ENCODE measurements at places on chromosomes 7 and 10.

- no peak for DNase-seq
Measured at GRCh38 chr7:93958216-93958615, 36.7 kb downstream of the GNG11 start.

DNA sequence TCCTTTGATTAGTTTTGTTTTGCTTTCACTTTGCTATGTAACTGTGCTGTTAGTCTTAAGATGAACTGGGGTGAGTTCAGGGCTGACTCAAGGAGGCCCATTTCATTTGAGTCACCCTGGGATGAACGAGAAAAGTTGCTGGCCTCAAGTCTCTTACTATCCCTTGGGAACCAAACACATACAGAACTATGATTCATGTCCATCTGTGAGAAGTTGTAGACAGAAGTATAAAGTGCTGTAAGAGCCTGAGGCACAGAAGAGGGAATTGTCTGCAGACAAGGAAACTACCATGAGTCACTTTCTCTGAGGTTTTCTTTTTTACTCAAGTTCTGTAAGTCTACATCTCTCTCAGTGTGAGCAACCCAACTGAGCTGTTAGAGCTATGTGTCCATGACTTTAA is 179.8 kb upstream of the CSTF2T start:
- no peak for DNase-seq

DNA sequence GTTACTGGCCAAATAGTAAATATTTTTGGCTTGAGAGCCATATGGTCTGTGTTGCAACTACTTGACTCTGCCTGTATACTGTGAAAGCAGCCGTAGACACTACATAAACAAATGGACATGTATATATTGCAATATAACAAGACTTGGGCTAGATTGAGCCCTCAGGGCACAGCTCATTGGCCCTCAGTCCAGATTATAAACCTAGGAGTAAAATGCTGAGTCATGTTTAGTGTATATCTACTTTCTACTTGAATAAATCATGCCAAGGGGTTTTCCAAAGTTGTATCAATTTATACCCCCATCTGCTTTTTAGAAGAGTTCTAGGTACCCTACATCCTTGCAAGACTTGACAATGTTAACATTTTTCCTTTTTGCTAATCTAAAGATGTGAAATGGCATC is 27.4 kb upstream of the POU6F2 start:
- DNase-seq: no peak

DNA sequence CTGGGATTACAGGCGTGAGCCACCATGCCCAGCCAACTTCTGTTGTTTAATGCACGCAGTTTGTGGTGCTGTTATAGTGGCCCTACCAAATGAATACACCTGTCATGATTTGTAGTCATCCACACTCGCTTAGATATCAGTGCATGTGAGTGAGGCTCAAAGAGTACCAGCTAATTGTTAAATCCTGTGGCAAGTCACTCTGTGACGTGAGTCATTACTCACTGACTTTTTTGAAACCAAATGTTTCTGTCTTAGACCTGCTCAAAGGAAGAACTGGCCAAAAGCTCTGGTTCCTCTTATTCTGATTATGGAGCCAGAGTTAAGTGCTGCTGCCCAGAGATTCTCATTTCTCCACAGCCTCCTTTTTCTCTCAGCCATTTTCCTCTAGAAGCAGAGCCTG is 109.4 kb downstream of the PRKAG2 start:
- no peak for DNase-seq

GRCh38 chr10:99430116-99430450 is 341 bp downstream of the GOT1 start:
- DNase-seq: peak; percentile 28

DNA sequence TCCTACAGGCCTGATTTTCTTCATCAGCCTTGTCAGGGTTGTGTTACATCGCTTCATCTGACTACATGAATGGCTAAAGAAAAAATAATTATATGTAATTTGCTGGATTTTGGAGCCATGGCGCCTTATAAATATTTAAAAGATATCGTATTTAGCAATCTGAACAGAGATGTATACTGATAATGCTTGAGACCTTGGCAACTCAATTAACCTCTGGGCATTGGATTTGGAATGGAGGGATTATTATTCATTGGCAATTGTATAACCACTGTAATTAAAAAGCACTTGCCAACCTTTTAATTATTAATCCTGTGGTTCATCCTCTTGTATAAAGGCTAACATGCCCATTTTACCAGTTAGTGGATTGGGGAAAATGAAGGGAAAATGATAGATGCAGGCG is 745.1 kb downstream of the CNTNAP2 start:
- no peak for DNase-seq

GRCh38 chr7:142632271-142633134 is 116.8 kb upstream of the PRSS1 start:
- DNase-seq: peak; percentile 66

DNA sequence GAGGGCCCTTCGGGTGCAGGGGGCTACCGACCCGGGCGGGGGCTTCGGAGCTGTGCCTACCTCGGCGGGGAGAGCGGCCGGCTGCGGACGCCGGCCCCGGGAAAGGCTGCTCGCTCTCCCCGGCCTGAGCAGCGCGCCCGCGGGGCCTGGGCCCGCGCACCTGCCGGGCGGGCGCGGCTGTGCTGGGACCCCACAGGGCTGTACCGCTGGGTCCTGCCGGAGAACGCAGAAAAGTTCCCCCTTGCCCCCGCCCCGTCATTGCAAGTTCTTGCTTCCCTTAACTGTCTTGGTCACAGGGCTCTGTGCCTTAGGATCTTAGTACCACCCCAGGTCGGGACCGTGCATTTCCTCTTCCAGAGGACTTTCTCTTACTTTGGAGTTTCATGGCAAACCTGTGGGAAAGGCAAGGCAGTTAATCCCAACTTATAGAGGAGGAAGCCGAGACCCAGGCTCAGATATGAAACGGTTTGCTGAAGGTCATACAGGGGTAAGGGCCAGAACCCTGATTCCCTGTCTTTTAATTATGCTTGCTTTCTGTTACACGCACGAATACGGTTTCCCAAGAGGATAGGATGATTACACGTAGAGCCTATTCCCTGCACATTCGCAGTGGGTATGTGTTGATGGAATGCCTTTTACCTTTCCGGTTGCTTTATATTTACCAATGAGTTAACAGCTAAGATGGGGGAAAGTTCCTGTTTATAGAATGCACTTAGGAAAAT is 652 bp downstream of the PCGF5 start:
- peak; percentile 20 for DNase-seq

- no peak for DNase-seq
Measured at GRCh38 chr10:20006169-20006870, 190.1 kb downstream of the PLXDC2 start.

GRCh38 chr7:140079121-140079536 is 16.4 kb upstream of the PARP12 start:
- DNase-seq: no peak

DNA sequence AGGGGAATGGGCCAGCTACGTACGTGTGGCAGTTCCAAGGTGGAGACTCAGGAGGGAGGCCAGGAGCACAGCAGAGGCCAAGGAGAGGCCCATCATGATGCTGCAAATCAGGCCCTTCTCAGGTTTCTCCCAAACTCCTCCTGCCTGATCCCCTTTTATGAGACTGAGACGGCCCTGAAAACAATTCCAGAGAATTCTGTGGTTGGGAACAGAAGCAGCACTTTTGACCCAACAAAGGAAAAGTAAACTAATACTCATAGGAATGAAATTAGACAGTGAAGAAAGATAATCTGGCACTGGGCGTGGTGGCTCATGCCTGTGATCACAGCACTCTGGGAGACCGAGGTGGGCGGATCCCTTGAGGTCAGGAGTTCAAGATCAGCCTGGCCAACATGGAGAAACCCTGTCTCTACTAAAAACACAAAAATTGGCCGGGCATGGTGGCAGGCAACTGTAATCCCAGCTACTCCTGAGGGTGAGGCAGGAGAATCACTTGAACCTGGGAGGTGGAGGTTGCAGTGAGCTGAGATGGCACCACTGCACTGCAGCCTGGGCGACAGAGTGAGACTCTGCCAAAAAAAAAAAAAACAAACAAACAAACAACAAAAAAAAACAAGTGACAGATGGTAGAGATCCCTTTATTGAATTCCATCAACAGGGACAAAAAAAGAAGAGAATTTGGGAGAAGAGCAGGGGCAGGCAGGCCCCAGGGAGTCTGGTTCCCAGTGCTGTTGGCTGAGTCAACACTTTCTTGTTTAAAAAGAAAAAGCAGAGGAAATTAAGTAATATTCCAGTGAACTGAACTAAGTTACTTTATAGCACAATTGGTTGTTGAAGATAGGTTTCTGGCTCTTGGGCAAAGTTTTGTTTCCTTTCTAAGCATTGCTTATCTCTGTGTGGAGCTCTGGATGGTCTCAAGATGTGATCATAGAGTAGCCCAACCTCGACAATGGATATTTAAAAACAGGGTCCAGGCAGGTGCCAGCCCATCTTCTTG is at the start of gene CCL26:
TSS of gene CCL26 (minus strand) at position 131 of the 997 bp plus-strand sequence. CDS start at position 96, 35 bp downstream.
- no peak for DNase-seq

DNA sequence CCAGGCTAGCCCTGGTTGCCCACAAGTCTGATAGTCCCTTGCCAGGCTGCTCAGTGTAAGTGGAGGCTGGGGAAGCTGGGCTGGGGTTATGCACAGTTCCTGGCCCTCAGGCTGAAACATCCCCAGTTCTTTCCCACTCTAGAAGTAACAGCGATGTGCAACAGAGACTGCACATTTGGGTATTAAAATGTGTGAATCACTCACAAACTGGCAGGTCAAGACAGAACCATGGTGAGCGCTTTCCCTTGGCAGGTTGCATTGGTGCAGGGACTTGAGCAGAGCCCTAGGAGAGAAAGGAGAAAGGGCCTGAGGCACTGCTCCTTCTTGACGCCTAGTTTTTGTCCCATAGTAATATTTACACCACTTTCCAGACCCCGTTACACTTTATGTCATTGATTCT is 56.1 kb upstream of the SLC35B4 start:
- DNase-seq: no peak

- no peak for DNase-seq
Measured at GRCh38 chr10:102235598-102235920, 5.8 kb downstream of the PITX3 start.

DNA sequence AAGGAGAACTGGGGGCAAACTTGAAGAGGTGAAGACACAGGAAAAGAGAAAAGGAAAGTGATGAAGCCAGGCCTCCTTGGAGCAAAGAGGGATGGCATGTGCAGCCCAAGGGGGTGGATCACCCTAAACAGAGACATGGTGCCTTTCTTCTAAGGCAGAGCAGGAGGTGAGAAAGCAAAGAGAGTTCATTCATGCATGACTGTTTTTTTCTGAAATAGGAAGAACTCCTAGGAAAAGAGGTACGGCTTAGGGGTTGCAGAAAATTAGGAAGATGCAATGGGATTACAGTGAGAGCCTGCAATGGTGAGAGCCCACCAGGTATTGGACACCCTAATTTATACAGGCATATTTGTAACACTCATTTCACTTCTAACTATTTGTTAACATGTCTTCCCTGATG is 15.9 kb downstream of the ITGB1 start:
- DNase-seq: no peak

DNA sequence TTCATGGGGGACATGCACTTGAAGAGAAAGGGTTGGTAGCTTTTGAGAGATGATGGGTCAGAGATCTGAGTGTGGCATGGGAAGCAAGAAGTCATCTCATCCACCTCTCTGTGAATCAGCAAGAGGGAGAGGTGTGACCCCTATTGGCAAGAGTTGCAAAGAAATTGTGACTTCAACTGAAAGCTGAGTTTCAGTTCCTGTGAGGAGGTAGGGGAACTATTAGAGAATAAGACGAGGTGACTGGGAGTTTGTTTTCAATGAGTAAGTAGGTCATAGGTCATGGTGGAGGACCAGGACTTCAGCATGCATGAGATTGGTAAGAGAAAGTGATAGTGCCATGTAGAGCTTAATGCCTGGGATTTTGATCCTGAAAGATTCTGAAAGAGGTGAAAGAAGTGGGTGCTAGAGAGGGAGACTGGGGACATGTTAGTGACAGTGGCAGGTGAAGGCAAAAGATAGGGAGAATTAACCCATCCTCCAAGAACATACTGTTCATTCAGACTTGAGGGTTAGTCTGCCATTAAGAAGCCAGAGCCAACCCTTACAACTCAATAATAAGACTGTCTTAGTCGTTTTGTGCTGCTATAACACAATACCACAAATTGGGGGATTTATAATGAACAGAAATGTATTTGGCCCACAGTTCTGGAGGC is 75.5 kb upstream of the CAPZA2 start:
- no peak for DNase-seq

DNA sequence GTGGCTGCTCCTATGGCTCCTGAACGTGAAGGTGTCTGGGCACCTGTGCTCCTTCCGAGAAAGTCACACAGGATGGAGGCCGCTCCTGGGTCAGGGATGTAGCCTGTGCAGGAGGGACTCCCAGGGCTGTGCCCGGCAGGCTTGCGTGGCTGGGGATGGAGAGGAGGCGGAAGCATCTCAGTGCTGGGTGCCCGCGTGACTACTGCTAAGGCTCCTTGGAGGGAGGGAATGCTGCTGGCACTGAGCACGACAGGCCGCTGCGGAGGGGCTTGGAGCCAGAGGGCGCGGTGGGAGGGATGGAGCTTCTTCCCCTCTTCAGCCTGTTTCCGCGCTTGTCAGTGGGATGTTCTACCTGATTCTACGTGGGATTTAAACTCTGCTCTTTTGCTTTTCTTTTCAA is 35.0 kb downstream of the ADCY1 start:
- DNase-seq: no peak

GRCh38 chr10:119105155-119105554 is 1.2 kb downstream of the DENND10 start:
- DNase-seq: no peak

DNA sequence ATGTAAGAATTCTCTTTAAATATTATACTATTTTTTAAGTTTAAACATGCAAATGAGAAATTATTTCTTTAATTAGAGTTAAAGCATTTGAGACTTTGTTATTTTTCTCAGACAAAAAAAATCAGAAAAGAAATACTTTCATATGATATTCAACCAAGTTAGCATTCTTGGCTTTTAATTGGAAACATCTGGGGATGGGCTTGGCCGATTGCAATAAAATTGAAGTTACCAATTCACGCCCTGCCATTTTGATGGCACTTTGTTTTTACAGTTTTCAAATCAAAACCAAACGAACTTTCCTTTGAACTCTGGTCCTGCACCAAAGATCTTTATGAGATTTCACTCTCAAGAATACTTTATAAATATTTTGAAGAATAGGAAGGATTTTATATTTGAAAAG is 127.7 kb downstream of the ATE1 start:
- DNase-seq: no peak

GRCh38 chr7:5396542-5396941 is 27.1 kb downstream of the TNRC18 start:
- DNase-seq: no peak
